ENCODE measurements at places on chromosomes 1 and 21.

DNA sequence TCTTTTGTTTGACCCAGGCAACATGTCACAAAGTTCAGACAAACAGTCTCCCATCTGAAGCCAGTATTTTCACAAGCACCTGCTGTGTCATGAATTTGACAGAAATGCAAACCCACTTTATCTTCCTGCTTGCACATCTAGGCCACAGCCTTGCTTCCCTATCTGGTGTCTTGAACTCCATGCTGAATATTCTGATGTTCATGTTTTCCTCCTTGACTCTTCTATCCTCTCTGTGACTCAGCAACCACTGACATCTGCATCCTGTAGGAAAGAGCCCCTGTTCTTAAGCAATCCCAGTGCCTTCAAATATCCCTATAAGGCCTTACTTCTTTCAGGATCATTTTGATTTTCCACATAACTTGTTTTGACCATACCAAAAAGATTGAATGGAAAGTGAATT is 6.5 kb downstream of the CD55 start:
- no peak for DNase-seq

DNA sequence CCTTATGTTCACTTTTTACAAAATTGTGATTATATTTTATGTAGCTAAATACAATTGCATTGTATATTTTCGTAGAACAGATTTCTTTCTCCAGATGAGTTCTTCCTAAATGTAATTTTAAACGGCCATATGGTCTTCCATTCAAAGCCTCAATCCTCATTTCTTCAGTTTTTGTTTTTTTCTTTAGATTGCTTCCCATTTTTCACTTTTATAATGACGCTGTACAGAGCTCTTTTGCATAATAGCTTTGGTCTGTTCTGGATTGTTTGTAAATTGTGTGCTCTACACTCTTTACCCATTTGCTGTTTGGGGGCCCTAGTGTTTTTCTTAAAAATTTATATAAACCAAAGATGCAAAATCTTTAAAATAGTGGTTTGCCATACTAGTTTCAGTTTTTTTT is 27.8 kb downstream of the AVPR1B start:
- DNase-seq = no peak

DNA sequence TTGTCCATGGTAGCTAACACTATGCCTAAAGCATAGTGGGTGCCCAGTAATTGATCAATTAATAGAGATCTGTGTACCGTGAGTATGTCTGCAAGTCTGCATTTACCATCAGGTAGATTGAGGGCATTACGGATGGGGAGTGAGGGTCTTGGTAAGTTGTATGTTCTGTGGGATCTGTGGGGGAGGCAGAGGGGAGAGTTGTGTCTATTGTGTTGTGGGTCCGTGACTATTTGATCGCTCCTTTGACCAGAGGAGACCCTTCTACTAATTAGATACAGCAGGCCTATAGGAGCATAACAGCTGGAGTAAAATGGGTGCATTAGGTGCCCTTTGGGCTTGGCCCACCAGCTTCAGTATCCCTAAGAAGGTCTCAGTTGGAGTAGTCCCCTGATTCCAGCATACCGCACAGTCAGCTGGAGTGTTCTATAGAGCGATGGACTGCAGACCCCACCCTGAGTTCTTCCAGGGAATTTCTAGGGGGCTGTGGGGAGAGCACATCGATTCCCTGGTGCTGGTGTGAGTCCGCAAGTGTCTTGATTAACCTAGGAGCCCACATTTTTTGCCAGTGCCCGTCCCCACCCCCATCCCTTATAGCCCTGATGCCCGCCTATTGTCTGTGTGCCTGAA is 55.9 kb downstream of the RHBG start:
- DNase-seq = no peak

GRCh38 chr1:209869291-209870149 is 41.7 kb downstream of the UTP25 start:
- no peak for DNase-seq

DNA sequence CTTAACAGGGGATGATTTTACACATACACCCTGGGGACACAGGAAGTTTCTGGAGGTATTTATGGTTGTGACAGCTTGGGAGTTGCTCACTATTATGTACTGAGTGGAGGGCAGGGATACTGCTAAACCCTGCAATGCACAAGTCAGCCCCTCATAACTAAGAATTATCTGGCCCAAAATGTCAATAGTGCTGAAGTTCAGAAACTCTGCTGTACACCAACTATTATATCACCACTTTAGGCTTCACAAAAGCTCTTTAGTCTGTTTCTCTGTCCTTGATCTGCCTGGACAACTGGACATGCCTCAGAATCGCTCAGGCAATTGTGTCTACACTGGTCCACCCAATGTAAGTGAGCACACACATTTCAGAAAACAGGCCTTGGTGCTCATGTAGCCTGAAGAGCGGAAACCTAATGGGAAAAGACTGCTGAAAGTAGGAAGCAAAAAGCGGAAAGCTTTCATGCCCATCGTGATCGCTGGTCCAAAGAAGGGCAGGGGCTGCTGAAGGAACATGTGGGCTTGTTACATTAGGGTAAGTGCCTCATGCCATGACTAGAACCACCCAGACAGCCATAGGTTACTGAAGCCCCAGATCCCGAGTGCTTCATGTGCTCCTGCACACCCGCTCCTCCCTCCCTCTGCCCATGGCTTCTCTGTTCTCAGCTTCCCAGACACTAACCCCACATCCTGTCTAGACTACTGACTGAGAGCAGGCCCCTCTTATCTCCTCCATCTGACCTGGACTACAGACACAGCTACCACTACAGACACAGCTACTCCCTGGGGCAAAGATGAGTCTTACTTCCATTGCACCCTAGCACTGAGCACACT is 73.5 kb downstream of the LRIG2 start:
- DNase-seq = no peak

GRCh38 chr1:61102041-61102440 is 19.7 kb downstream of the NFIA start:
- DNase-seq = no peak

DNA sequence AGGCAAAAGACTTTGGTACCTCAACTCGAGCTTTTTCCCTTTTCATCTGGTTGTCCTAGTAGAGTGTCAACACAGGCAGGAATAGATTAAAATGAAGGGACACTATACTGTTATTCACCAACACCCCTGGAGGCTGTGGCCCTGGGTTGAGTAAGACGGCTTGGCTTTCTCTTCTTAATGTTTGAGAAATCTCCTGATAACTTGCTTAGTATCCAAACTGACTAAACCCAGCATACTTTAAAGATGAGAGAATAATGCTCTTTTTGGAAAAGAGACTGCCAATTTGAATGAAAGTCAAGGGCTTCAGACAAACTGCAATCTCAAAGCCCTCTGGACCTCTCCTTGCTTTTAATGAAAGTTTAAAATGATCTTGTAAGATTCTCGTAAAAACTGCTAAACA is 2.6 kb upstream of the SLC30A1 start:
- no peak for DNase-seq
